ENCODE measurements at places on chromosomes 7 and 10. TPM values are rescaled to one million over a fixed set of nuclear protein-coding genes. Genes with fewer than 3 reads are reported as not detected.

- no peak for DNase-seq
Measured at GRCh38 chr7:27492224-27492623, 170.5 kb downstream of the HIBADH start.

DNA sequence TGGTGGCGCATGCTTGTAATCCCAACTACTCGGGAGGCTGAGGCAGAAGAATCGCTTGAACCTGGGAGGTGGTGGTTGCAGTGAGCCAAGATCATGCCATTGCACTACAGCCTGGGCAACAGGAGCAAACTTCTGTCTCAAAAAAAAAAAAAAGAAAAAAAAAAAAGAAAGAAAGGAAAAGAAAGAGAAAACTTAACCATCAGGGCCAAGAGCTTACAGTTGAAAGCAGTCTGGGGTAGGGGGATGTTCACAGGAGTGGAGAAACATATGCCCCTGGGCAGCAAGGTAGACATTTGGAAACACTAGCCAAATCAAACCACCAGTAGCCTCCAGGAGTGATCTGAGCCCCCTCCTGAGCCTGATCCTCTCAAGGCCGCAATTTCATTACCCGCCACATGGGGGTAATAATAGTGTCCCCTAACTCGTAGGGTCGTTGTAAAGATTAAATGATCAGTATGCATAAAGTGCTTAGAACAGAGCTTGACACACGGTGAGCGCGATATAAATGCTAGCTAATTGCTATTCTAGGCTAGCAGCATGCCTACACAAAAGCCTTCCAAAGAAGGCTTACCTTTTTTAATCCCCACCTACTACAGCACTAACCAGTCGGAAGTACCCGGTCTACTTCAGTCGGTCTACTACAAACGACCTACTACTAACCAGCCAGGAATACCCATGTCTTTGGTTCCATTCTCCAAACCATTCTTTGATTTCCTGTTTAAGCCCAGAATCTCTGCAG is 274.3 kb upstream of the NEBL start:
- DNase-seq: no peak

Gene CHAT
- not detected for total RNA-seq

- DNase-seq: peak; percentile 2
Measured at GRCh38 chr10:86956848-86957448, 467 bp downstream of the MMRN2 start.

- DNase-seq: no peak
Measured at GRCh38 chr10:34137955-34138354, 677.1 kb downstream of the PARD3 start.

- DNase-seq: no peak
Measured at GRCh38 chr10:1549591-1550290, 187.6 kb downstream of the ADARB2 start.

Gene BBS9
- 23.0 TPM for total RNA-seq

GRCh38 chr7:30835396-30835915 is 64.2 kb downstream of the MINDY4 start:
- no peak for DNase-seq

Gene C10orf88
- total RNA-seq: 51.0 TPM

- DNase-seq: no peak
Measured at GRCh38 chr7:135714534-135715009, 13.4 kb downstream of the SLC13A4 start.

Gene CLCN1
- 0.68 TPM for total RNA-seq

Gene DHX32
- 11.1 TPM for total RNA-seq

GRCh38 chr10:59907918-59908807 is 1.8 kb upstream of the CCDC6 start:
- peak; percentile 40 for DNase-seq
